Kidney tubule cell (primary cell): ENCODE measurements at places on chromosomes 4 and X.

GRCh38 chr4:47786958-47787370 lies 50.9 kb downstream of the CORIN start:
- DNase-seq, result no peak

- no peak for DNase-seq
Measured at GRCh38 chrX:42143866-42144592, 220.7 kb upstream of the CASK start.

DNA sequence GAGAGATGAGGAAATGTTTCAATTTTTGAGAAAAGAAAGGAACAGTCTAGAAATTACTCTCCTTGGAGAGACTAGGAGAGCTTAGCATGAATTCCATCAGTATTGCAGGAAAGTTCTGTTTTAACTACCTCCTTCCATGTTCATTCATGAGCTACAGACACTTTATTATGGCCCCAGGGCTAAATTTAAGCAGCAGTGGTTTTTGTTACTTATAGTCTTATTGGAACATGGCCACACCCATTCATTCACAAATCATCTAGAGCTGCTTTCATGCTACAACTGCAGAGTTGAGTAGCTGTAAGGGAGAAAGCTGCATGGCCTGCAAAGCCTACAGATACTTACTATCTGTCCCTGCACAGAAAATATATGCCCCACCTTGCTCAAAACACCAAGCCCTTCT lies 81.7 kb downstream of the SHISA3 start:
- DNase-seq, result no peak

- no peak for DNase-seq
Measured at GRCh38 chr4:176099314-176099713, 33.7 kb downstream of the WDR17 start.

DNA sequence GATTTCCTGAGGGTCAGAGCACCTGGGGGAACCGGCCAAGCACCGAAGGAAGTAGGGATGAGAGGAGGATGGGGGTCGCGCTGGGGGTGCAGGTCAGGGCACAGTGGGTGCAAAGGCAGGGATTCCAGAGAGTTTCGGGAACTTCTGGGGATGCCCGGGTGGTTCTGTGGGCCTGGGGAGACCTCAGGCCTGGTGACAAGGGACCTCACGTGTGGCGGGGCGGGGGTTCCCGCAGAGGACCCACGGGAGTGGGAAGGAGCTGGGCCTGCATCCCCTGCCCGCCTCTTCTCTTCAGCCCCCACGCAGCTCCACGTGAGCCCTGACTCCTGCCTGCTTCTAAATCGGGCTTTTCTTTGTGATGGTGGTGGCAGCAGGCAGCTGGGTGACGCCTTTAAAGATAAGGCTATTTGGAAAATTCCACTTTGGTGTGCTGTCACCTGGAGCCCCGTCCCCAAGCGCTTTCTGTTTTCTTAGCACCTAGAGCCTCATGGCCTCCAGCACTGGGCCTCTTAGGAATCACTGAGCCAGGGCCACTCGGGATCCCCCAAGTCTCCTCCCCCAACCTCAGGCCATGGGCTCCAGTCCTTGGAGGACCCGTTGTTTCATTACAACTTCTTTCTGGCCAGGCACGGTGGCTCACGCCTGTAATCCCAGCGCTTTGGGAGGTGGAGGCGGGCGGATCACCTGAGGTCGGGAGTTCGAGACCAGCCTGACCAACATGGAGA lies 7.1 kb upstream of the TBC1D14 start:
- no peak for DNase-seq

- peak; percentile 66 for DNase-seq
Measured at GRCh38 chr4:40976343-40976742, 226.6 kb downstream of the NSUN7 start.

GRCh38 chr4:120733968-120734367 lies 188.6 kb downstream of the PRDM5 start:
- DNase-seq, result no peak

- peak; percentile 26 for DNase-seq
Measured at GRCh38 chrX:48696909-48697727, 584 bp downstream of the SUV39H1 start.

DNA sequence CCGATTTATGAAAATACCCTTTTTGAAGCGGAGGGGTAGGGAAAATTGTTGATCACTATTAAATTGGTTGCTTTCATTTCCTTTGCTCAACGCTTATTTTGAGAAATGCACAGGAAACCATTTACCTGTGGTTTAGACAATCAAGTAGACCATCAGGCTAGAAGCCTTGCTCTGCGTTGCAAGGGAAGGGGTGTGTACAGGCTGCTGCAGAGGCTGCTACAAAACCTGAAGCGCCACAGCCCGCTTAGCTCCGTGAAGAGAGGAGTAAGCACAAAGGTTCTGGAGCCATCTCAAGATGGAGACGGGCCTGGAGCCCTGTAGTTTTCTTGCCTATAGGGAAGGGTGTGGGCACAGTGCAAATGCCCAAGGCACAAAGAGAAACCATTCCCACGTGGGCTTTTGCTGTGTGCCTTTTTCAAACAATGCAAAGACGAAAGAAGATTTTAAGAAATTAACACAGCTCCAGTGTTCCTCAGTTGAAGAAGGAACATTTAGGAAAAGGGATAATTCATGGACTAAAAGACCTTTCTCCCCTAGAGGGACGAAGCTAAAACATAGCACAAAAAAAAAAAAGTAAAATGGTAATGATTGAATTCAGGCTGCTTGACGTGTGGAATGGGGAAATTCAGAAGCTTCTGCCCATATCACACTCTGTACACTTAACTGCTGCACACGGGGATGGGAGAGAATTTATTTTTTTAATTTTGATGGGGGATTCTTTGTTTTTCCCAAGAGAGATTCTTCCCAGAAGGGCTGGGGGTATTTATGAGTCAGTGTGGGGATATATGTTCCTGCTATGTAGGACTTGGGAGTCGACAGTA lies 3.5 kb downstream of the TMSB4X start:
- peak; percentile 75 for DNase-seq
